Smooth muscle cell of trachea (primary cell): ENCODE measurements at places on chromosomes 2 and 18. TPM values are rescaled to one million over a fixed set of nuclear protein-coding genes. Genes with fewer than 3 reads are reported as not detected.

FSIP2 gene
- 0.15 and 0.50 TPM in 2 replicates for total RNA-seq

GPAT2 gene
- total RNA-seq, result 16.2 and 19.3 TPM in 2 replicates

EHD3 gene
- total RNA-seq, result 33.0 and 34.6 TPM in 2 replicates

FOXI3 gene
- total RNA-seq, result not detected in 2 replicates

UGT1A1 gene
- total RNA-seq, result not detected in 2 replicates

CAPN14 gene
- total RNA-seq, result 0.33 and 0.58 TPM in 2 replicates
